PC-3 (cell line): ENCODE measurements at places on chromosomes 6 and 20. TPM values are rescaled to one million over a fixed set of nuclear protein-coding genes. Genes with fewer than 3 reads are reported as not detected.

Gene FAM184A
- 1.2 and 4.4 TPM in 2 replicates for total RNA-seq

Gene TRAPPC3L
- total RNA-seq = not detected in 2 replicates

Gene SIRPB2
- total RNA-seq = 0.52 and 2.1 TPM in 2 replicates

Gene WFDC2
- total RNA-seq = not detected in 2 replicates
